ENCODE measurements at places on chromosomes 1 and 21. TPM values are rescaled to one million over a fixed set of nuclear protein-coding genes. Genes with fewer than 3 reads are reported as not detected.

DCST1 gene
- total RNA-seq = not detected

DNA sequence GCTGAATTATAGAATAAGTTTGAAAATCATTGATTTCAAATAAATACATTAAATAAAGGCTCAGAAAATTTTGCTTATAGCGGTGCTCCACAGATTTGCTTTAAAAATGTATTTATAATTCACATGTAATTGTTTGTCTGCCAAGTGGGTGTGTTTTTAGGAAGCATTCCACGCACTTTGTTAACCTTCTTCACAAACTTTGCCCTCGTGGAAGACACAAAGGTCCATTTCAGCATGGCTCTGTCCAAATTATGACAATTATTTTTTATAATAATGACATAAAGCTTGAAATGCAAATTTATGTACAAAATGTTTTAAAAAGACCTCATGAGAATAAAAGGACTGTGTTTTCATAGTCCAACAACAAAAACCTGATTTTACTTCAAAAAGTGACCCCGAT, 146.1 kb downstream of the GRIK1 start:
- H3K4me3 ChIP-seq = no peak overlapping the region
- H3K27me3 ChIP-seq = peaks cover 6% of the 10 kb centered on the region
- no peak overlapping the region for H3K27ac ChIP-seq
- no peaks in the 10 kb centered on the region for H3K36me3 ChIP-seq
- no peaks in the 10 kb centered on the region for H3K4me1 ChIP-seq

DNA sequence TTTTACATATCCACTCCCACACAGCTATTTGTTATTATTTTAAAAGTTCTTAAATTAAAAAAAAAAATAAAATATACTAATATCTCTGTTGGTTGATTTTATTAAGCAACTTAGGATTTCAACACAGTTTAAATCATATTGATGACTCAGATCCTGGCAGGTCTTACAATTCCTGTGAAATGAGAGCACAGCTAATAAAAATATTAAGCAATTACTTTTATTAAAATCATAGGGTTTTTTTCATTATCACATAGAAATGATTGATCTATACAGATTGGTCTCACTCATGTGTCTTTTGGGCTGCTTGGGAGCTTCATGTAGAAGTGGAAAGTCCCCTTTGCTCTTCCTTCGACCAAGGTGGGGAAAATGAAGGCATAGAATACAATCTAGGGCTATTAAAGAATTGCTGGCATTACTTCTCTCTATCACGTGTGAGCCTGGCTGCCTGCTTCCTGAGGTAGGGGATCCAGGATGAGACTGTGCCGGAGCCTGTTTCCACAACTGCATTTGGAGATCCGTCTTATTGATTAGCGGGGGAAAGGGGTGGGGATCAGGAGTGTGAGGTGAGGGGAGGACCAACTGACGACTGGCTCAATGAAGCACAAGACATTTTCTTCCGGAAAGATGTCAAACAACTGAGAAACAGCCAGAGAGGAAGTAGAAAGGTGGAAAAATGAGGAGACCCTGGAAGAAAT, 858.0 kb downstream of the USP25 start:
- no peak for DNase-seq
- H3K27me3 ChIP-seq = no peaks in the 10 kb centered on the region
- no peak overlapping the region for H3K27ac ChIP-seq
- peaks cover 13% of the 10 kb centered on the region for H3K4me1 ChIP-seq
- no peaks in the 10 kb centered on the region for H3K36me3 ChIP-seq

DNA sequence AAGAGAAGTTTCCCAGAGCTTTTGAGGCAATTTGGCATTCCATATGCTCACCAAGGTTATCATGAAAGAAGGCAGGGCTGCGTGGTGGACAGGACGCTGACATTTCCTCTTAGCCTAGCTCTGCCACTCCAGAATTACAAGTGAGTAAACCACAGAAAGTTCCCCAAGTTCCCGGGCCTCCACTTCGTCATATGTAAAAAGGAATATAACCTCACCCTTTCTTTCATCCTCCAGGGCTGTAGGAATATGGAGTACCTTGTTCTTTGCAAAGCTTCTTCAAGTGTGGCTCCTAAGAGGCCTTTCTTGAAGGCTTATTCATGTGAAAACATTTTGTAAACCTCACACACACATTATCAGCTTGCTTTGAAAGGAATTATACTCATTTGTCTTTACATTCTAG, 210.2 kb downstream of the GREM2 start:
- H3K27ac ChIP-seq = no peak overlapping the region
- DNase-seq = no peak
- no peaks in the 10 kb centered on the region for H3K36me3 ChIP-seq
- no peaks in the 10 kb centered on the region for H3K27me3 ChIP-seq

DNA sequence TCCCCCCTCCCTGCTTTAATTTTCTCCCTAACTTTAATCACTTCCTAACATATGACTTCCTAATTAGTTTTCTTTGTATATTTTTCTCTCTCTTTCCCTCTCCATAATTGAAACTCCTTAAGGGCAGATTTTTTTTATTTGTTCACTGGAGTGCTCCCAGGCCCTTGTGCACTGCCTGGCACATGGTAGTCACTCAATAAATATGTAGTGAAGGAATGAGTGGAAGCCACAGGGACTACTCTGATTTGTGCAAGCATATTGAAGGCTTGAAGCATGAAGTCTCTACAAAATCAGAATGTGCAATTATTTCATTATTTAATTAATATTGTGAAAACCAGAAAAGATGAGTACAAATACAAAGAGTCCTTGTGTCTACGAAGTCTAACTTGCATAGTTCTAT, 41.5 kb downstream of the SNX7 start:
- H3K36me3 ChIP-seq = peaks cover 13% of the 10 kb centered on the region
- no peak for DNase-seq
- H3K4me3 ChIP-seq = no peak overlapping the region
- H3K27ac ChIP-seq = no peak overlapping the region
- H3K27me3 ChIP-seq = no peaks in the 10 kb centered on the region

GRCh38 chr1:248923352-248924338, 17.6 kb downstream of the PGBD2 start:
- H3K4me1 ChIP-seq = peaks cover 32% of the 10 kb centered on the region
- no peaks in the 10 kb centered on the region for H3K27me3 ChIP-seq
- no peak overlapping the region for H3K27ac ChIP-seq
- no peak for DNase-seq

GRCh38 chr1:150514913-150515327, 632 bp upstream of the FALEC start:
- peaks cover 10% of the 10 kb centered on the region for H3K36me3 ChIP-seq
- H3K4me1 ChIP-seq = peaks cover 19% of the 10 kb centered on the region

- no peak overlapping the region for H3K4me3 ChIP-seq
- H3K27ac ChIP-seq = no peak overlapping the region
- H3K4me1 ChIP-seq = peaks cover 30% of the 10 kb centered on the region
- peaks cover 2% of the 10 kb centered on the region for H3K36me3 ChIP-seq
- no peak for DNase-seq
- no peaks in the 10 kb centered on the region for H3K27me3 ChIP-seq
Observed at GRCh38 chr1:61395146-61395800, 312.9 kb downstream of the NFIA start.

GRCh38 chr21:17370263-17370662, 142.6 kb upstream of the CXADR start:
- no peaks in the 10 kb centered on the region for H3K36me3 ChIP-seq
- H3K27ac ChIP-seq = no peak overlapping the region
- H3K27me3 ChIP-seq = no peaks in the 10 kb centered on the region
- H3K4me3 ChIP-seq = no peak overlapping the region
- peaks cover 19% of the 10 kb centered on the region for H3K4me1 ChIP-seq

All from chondrocyte (in vitro differentiated cells).